Lower leg skin (tissue), 4 donors: ENCODE measurements at places on chromosomes 11 and 22. TPM values are rescaled to one million over a fixed set of nuclear protein-coding genes. Genes with fewer than 3 reads are reported as not detected.

SDHD gene
- total RNA-seq, result 79.3 TPM

AQP11 gene
- total RNA-seq, result 0.17 TPM

LTO1 gene
- 69.2 TPM for total RNA-seq

PAMR1 gene
- 12.7 TPM for total RNA-seq

OR8G1 gene
- not detected for total RNA-seq

BIK gene
- total RNA-seq, result 9.9 TPM

FOLR1 gene
- total RNA-seq, result 7.0 TPM

ZNF214 gene
- total RNA-seq, result 0.34 TPM

OR4A16 gene
- not detected for total RNA-seq

ENTHD1 gene
- total RNA-seq, result not detected

RASD2 gene
- 0.27 TPM for total RNA-seq

RIN1 gene
- total RNA-seq, result 50.8 TPM

VSTM5 gene
- total RNA-seq, result not detected

OR51T1 gene
- not detected for total RNA-seq

LRRC4C gene
- not detected for total RNA-seq

KDELR3 gene
- total RNA-seq, result 0.97 TPM

GRIK4 gene
- 0.06 TPM for total RNA-seq

RFPL2 gene
- not detected for total RNA-seq

APOA1 gene
- 1.6 TPM for total RNA-seq

APOA5 gene
- not detected for total RNA-seq

SPON1 gene
- 3.8 TPM for total RNA-seq

THY1 gene
- 0.84 TPM for total RNA-seq

OR51E2 gene
- total RNA-seq, result 0.30 TPM

PLEKHB1 gene
- 2.9 TPM for total RNA-seq

MFRP gene
- not detected for total RNA-seq

CD248 gene
- total RNA-seq, result 23.5 TPM

PAFAH1B2 gene
- 68.3 TPM for total RNA-seq

SUSD2 gene
- 27.9 TPM for total RNA-seq

SCGB2A2 gene
- total RNA-seq, result 1,242 TPM

OR5B21 gene
- total RNA-seq, result not detected

FAM83F gene
- 38.7 TPM for total RNA-seq

CSKMT gene
- total RNA-seq, result 14.8 TPM

HTR3B gene
- not detected for total RNA-seq
